ENCODE measurements at places on chromosomes 5 and 9.

GRCh38 chr5:61159070-61159469, 3.2 kb downstream of the SMIM15 start:
- no peak for DNase-seq

- DNase-seq, result no peak
Observed at GRCh38 chr5:159874263-159874662, 42.0 kb upstream of the ADRA1B start.

GRCh38 chr9:133656211-133657119, 20.3 kb downstream of the DBH start:
- DNase-seq, result peak; percentile 24

GRCh38 chr9:125970340-125970739, 223.2 kb downstream of the PBX3 start:
- no peak for DNase-seq

DNA sequence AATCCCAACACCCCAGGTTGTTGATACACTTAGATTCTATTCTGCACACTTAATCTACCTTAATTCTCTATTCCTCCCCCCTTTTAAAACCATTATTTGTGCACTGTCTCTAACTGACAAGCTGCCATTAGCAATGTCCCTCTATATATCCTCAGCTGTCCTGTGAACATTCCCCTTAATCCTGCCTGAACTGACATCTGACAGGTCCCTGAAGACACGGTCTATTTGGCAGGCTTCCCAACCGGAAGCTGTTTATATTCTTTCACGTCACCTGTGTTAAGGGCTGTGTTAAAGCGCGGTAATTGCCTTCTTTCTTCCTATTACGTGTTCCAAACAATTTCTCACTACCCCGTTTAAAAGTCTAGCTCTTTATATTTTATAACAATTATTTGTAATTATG, 277.3 kb downstream of the CDH9 start:
- DNase-seq, result no peak

DNA sequence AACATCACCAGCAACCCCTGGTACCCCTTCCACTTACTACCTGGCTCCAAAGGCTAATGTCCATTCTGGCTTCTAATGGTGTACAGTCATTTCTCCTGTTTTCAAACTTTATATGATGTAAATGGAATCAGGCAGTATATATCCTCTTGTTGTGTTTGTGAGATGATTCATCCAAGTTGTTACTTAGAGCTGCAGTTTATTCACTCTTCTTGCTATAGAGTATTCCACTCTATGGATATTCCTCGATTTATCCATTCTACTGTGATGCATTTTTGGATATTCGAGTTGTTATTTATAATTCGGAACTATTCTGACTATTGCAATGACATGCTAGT, 32.4 kb downstream of the IRF1 start:
- no peak for DNase-seq

GRCh38 chr9:69762527-69762926, 2.7 kb upstream of the PTAR1 start:
- no peak for DNase-seq

DNA sequence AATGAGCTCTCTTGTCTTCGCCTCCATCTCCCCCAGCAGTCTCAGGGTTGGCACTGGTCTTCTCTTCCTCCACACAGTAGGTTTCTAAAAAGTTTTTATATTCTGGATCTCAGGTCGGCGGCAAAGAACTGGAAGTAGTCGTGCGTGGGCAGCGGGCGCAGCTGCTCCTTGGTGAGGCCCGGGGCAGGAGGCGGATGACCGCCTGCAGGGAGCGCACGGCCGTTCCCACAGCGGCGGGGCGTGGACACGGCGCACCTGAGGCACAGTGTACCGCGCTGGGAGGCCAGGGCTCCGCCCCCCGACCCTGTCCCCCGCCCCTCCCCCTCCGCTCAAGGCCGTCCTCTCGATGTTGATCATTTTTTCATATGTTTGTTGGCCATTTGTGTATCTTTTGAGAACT, 92.4 kb downstream of the STX17 start:
- DNase-seq, result no peak

DNA sequence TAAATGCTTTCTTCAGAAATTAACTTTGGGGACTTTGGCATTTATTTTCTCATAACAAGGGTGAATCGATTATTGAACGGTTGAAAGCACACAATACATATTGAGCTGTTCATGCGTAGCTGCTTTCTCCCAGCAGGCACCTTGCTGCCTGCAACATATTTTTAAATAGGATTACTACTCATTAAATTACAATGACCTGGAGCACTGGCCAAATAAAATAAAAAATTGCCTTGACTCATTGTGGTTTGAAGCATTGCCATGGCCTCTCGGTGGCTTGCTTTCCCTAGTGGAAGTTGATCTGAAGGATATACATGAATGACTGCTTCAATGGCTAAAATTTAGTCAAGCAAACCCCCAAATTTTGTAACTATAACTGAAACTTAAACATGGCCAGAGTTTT, 181.6 kb upstream of the NUDT12 start:
- no peak for DNase-seq

DNA sequence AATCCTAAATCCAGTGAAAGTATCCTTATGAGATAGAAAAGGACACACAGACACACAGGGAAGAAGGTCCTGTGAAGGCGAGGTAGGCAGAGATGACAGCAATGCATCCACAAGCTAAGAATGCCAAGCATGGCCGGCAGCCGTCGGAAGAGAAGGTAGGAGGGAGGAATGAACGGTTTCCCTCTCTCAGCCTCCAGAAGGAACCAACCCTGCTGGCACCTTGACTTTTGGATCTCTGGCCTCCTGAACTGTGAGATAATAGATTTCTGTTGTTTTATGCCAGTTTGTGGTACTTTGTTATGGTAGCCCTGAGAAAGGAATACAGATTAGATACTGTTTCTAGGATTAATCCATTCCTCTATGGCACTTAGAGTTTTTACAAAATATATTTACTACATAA, 76.1 kb upstream of the PANK3 start:
- DNase-seq, result no peak

DNA sequence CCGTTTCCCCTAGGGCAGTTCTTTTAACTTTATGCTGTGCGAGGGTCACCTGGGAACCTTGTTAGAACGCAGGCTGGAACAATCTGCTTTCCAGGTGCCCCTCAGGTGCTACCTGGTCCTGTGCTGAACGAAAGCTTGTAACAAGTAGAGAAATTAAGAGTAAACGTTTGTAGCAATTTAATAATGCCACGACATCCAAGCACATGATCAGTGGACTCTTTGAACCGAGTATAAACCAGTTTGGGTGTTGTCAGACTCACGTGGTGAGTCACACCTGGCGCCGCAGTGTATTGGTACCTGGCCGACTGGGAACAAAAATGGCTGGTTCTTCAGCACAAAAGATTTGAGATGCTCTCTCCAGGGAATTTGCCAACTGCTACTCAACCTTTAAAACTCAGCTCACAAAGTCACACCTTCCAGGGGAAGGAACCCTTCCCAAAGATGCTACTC, 926 bp upstream of the MYO10 start:
- no peak for DNase-seq

DNA sequence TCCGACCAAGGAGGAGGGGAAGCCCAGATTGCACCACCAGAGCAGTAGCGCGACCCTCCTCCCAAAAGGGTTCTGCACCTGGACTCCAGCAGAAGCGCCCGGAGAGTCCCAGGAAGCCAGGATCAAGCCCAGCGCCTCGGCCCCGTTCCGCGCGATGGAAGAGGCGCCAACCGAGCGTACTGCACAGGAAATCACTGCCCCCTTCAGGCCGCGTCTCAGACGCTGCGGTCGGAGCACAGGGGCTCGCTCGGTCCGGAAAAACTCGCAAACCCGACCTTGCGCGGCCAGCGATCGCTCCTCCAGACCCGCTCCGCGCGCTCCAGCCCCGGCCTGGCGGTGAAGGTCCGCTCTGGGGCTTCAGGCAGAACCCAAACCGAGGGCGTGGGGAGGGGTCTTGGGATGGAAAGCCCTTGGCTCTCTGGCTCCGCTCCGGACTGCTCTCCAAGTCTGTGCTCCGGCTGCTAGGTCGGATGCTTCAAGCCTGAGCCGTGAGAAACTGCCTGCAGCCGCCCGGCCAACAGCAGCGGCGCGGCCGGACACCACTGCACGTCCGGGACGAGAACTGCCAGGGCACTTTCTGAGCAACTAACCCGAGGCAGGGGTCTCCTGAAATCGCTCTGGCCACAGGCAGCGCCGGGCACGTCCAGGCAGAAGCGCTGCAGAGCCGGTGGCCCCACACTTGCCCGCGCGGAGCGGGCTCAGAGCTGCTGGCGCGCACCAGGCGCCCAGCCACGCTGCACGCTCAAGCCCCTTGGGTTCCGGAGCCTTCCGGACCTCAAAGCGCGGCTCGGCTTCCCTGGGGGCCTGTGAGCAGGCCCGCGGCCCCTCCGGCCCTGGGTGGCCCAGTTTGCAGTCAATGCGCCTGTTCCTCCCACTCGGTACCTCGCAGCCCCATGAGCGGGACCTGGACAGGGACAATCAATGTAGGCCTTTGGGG, 1.3 kb downstream of the GABBR2 start:
- DNase-seq, result peak; percentile 40

GRCh38 chr9:111144741-111145140, 106.5 kb upstream of the LPAR1 start:
- DNase-seq, result no peak

DNA sequence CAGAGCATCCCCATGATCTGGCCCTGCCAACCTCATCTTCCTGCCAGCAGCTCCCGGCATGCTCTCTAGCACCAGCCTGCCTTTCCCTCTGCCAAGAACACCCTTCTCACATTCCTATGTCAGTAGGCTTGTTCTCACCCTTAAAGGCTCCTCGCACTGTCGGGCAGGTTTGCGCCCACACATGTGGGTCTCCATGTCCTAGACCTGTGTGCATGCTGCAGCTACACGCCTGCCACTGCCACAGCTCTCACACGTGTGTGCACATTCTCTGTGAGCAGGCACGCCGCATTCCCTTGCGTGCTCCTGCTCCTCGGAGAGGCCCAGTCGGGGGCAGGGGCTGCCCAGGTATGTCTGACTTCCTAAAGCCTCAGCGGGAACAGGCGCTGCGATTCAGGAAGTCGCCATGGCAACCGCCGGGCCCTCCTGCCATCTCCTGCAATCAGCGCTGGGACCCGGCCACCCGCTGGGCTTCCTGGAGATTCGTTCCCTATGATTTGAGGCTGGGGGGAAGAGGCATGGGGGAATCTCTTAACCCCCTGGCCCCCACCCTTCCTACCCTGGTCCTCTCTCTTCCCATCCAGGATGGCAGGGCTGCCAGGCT, 28.1 kb downstream of the NDUFA8 start:
- no peak for DNase-seq

GRCh38 chr5:124871303-124871702, 124.9 kb upstream of the ZNF608 start:
- DNase-seq, result no peak
